Right renal pelvis (tissue), 4 donors: ENCODE measurements at places on chromosomes 11 and 22. TPM values are rescaled to one million over a fixed set of nuclear protein-coding genes. Genes with fewer than 3 reads are reported as not detected.

DNA sequence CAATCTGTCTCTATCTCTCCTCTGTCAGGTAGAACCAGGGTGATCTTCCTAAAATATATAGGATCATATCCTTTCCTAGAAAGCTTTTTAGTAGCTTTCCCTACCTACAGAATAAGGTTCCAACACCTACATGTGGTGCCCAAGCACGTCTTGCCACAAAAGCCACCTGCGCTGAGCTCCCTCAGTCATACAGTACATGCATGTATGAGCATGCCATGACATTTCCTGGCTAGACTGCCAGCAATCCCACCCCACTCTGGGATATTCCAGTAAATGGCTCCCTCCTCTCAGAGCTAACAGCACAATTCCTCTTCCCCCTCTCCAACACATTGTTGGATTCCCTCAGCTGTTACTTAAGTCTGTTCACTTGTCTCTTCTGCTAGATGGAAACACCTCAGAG, 398.0 kb downstream of the TENM4 start:
- DNase-seq: no peak

Gene OR4P4
- 0.10 TPM for polyA plus RNA-seq

- DNase-seq: no peak
Measured at GRCh38 chr22:46936378-46936903, 174.0 kb downstream of the TBC1D22A start.

GRCh38 chr11:114438303-114438702, 964 bp upstream of the REXO2 start:
- DNase-seq: no peak

Gene DNAJB7
- polyA plus RNA-seq: 0.46 TPM

GRCh38 chr11:99069856-99070444, 49.2 kb downstream of the CNTN5 start:
- DNase-seq: peak; percentile 20

DNA sequence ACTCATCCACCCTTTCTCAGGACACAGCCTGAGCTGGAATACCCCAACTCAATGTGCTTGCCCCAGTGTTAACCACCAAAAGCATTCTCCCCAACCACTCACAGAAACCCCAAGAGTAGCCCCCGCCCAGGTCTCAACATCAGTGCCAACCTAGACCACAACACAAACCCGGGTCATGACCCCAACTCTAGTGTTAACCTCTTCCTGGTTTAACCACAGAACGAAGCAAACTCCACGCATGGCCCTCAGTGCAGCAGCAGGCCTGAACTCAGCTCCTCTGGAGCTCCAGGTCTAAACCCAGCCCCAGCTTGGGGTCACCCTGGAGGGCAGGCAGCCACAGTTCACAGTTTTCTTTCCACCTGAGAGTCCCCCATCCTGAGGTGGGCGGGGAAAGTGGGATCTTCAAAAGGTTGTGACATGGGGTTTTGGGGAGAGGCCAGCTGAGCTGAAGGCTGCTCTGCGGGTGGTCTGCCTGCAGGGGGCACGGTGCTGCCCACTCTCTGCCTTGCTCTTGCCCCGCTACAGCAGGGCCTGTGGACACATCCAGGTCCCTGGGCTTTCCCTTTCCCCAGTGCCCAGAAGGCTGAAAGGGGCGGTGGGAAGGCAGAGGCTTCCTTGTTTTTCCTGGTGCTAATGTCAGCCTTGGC, 37.9 kb downstream of the NECTIN1 start:
- DNase-seq: no peak

DNA sequence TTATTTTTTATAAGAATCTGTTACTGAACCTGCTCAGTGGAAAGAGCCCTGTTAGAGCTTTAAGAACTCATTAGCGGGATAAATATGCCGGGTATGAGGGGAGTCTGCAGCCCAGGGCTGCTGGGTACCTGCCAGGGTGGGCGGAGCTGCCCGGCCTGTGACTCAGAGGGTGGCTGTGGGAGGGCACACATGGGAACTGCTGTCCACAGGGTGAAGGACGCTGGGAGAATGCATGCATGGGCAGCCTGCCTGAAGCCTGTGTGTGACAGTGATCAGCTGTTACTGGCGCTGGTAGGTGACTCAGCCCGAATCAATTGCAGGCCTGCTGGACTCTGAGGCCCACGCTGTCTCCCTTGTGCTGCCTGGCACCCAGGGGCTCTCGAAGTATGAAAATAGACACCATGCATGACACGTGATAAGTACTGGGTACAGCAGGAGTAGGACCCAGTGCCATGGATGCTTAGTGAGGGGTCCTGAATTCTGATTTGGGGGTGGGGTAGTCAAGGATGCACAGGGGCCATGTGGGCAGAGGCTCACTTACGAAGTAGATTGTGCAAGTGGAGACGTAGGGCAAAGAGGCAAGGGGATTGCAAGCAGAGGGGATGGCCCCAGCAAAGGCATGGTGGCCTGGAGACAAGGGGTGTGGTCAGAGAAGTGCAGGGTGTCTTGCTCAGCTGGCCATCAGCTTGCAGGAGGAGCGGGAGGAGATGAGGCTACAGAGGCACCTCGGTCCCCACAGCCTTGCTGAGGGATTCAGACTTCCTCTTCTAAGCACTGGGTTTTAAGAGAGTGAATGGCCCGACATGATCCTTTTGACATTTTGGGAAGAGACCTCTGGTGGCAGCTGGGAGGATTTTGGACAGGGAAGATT, 36.5 kb downstream of the GRIK4 start:
- peak; percentile 74 for DNase-seq

- DNase-seq: no peak
Measured at GRCh38 chr11:48019595-48019994, 39.2 kb downstream of the PTPRJ start.

DNA sequence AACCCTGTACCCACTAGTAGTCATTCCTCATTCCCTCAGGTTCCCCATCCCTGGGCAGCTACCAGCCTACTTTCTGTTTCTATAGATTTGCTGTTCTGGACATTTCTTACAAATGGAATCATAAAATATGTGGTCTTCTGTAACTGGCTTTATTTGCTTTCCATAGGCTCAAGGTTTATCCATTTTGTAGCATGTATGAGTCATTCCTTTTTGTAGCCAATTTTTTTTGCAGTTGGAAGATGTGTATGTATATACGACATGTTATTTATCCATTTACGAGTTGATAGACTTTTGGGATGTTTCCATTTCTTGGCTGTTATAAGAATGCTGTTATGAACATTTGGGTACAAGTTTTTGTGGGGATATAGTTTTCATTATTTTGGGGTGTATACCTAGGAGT, 130.6 kb downstream of the WNT11 start:
- no peak for DNase-seq

- no peak for DNase-seq
Measured at GRCh38 chr11:76148231-76148630, 58.1 kb downstream of the WNT11 start.

Gene GLB1L3
- 1.6 TPM for polyA plus RNA-seq

Gene CCDC188
- polyA plus RNA-seq: 0.53 TPM

- DNase-seq: no peak
Measured at GRCh38 chr22:35664955-35665587, 16.8 kb downstream of the APOL6 start.

Gene AQP11
- polyA plus RNA-seq: 3.7 TPM
